ENCODE measurements at places on chromosomes 5 and 9.

- DNase-seq: no peak
Observed at GRCh38 chr9:92146610-92147009, 31.4 kb upstream of the SPTLC1 start.

DNA sequence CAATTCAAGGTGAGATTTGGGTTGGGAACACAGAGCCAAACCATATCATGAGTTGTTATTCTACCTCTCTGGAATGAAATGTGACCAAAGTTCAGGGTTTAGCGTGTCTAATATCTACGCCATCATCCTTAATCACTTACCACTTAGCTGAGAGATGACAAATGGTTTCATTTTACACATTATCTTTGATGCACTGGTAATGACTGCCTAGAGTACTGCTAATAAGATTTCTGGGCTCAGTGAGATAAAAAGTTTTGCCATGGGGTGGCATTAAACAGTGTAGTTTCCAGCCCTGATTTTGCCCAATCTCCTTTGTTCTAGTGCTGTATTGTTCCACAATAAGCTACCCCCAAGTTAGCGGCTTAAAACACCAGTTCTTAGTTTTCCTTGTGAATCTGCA is 367.2 kb downstream of the MLLT3 start:
- DNase-seq: no peak

- DNase-seq: no peak
Observed at GRCh38 chr9:80550181-80550580, 978.4 kb downstream of the TLE4 start.

- peak; percentile 84 for DNase-seq
Observed at GRCh38 chr9:134556531-134557068, 85.0 kb upstream of the COL5A1 start.

DNA sequence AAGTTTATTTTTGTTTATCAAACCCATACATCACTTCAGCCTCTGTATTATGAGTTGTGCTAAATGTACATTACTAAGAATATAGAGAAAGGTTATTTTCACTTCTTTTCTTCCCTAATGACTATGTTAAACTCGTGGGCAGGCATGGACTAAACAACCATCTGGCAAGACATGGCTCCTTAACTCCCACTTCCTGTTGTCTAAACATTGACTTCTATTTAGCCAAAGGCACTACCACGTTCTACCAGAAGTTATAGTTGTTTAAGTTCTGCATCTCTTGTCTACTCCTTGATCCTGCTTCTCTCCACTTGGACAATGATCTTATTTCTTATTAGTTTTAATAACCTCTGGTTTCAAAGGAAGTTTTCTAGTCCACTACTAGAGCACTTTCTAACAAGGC is 136.1 kb downstream of the MACIR start:
- DNase-seq: no peak

- no peak for DNase-seq
Observed at GRCh38 chr9:76203373-76203772, 190.9 kb downstream of the RFK start.

DNA sequence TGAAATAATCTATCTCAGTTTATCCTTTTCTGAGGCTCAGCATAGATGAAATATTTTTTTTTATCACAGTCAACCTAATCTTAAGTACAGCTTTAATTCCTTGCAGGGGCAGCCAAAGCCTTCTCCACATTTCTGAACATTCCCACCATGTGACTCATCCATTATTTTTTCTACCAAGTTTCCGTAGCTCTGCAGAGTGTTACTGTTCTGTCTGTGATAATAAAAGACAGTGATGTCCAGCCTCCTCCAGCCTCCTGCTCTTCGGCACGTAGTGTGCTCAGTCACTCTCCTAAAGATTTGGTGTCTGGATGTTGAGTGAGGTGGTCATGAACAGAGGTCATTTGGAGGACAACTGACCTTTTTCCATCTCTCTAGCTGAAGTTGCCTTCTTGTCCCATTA is 338.1 kb upstream of the ADAMTS16 start:
- no peak for DNase-seq

Data from lower leg skin (tissue), 4 donors.